ENCODE measurements at places on chromosomes 3 and 15. TPM values are rescaled to one million over a fixed set of nuclear protein-coding genes. Genes with fewer than 3 reads are reported as not detected.

The CCDC80 gene
- total RNA-seq, result 25.1 TPM

- DNase-seq, result no peak
Measured at GRCh38 chr3:36895496-36896409, 49.1 kb downstream of the TRANK1 start.

DNA sequence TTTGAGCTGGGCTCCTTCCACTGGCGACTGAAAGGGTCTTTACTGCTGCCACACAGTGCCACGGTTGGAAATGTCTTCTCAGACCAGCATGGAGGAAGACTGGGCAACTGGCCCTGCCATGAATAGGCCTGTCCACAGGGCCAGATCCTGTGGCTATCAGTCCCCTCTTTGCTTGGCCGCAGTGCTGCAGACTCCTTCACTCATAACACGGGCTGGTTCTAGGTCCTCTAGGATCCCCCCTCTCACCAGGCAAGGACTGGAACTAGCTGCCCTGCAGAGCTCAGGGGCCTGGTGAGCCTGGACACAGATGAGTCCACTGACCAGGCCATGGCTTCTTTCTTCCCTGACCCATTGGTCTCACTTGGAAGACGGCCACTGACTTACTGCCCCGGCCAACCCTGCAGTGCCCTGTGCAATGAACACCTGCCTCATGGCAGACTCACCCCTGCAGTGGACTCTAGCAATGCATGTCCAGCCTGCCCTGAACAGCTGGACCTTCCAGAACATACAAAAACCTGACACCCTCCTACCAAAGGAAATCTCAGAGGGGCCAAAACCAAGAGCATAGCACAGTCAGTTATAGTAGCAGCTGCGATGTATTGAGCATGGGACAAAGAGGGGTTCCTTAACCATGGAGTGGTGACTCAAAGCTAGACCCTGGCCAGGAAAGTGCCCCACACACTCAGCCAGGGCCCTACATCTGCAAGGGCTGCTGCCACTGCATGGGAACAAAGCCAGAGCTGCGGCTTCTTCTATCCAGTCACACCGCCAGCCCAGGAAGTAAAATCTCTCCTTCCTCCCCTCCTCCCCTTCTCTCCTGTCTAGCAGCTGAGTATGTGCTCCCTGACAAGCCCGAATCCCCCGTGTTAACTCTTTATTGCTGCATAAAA, 72.1 kb upstream of the ITGA11 start:
- DNase-seq, result no peak

- no peak for DNase-seq
Measured at GRCh38 chr3:40770061-40770460, 245.3 kb downstream of the ZNF621 start.

GRCh38 chr3:195302431-195302830, 31.5 kb upstream of the XXYLT1 start:
- DNase-seq, result no peak

DNA sequence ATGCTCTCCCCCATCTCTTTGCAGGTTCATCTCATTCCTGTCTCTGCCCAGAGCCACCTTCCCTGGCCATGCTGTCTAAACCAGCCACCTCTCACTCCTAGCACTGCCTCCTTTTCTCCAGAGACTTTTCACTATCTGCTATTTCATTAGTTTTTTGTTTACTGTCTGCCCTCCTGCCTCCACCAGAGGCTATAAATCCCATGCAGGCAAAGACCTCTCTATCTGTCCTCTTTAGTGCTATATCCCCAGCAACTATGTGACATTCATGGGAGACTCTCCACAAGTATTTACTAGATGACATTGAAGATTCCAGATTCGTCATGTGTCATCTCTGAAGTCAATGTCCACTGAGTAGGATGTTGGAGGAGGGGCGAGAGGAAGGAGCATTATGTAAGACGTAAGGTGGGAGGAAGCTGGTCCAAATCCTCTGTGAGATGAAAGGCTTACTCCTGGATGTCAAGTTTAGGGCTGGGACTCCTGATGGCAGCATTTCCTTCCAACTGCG, 3.4 kb upstream of the FAM43A start:
- no peak for DNase-seq
